ENCODE measurements at places on chromosomes 12 and 14.

DNA sequence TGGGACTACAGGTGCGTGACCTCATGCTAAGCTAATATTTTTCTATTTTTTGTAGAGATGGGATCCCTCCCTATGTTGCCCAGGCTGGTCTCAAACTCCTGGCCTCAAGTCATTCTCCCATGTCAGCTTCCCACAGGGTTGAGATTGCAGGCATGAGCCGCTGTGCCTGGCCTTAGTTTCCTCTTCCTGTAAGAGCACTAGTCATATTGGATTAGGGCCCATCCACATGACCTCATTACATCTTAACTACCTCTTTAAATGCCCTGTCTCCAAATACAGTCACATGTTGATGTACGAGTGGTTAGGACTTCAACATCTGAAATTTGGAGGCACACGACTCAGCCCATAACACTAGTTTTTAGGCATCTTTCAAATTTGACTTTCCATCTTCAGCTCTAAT is 72.2 kb upstream of the RASSF3 start:
- no peak for DNase-seq

- no peak for DNase-seq
These were observed 18.0 kb upstream of the CTDSP2 start for GRCh38 chr12:57864442-57865083.

DNA sequence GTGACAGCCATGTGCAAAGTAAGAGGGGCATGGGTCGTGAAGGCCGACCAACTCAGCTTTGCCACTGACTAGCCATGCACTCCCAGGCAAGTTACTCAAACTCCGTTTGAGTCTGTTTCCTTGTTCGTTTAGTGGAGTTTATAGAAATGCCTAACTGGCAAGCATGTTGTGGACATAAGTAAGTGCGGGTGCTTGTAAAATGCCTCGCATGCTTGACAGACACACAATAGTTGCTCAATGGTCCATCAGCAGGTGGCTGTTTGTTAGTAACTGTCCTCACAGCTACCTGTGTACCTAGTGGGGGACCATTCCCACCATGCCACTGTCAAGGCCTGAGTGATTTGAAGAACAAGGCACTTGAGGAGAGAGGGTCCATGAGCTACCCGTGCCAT is 338.3 kb downstream of the DPF3 start:
- no peak for DNase-seq

GRCh38 chr14:99875421-99875820 is 82.2 kb downstream of the EML1 start:
- no peak for DNase-seq

DNA sequence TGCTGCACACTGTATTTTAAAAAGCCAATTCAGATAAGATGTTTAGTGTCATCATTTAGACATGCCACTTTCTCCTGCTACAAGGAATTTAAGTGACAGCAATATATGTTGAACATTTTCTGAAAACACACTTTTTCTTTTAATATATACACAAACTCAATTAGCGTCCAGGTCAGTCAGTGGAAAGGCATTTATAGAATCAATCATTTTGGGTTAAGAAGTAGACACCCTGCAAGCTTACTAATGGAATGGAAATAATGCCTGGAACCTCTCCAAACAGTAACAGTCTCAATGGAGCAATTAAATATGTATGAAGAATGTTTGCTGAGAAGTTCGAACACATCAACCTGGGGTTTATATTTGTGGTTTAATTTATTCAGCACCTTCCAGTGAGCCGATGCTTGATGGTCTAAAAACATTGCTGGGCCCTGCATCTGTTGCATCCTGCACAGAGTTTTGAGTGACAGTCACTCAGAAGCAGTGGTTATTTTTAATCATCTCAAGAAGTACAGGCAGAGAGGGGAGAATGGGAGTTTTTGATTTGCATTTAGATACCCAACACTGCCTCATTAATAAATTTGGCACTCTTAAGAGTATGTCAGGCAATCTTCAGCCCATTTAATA is 410.7 kb downstream of the TMEM117 start:
- no peak for DNase-seq

DNA sequence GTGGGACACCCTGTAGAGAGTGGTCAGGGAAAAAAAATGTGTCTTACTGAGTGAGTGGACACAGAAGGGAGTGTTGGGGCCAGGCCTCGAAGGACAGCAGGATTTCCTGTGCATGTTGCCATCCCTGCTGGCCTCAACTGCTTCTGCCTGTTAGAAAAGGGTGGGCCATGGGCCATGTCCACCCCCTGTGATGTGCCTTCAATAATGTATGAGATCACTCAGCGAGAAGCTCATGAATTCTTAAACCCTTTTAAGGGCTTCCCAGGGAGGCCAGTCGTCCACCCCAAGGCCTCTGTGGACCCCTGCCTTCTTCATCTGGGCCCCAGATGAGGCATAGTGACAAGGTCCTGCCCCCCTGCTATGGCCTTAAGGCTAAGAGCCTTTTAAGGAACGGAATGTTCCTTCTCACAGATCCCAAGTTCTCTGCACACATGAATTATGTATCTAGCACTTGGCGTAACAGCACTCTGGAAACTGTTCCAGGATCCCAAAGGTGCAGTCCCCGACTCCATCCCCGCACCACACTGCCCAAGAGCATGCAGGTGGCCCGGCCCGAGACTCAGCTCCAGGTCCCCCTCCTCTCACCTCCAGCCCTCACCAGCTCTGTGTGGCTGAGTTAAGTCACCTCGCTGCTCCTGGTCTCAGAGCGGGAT is 8.9 kb upstream of the C14orf132 start:
- DNase-seq = no peak

DNA sequence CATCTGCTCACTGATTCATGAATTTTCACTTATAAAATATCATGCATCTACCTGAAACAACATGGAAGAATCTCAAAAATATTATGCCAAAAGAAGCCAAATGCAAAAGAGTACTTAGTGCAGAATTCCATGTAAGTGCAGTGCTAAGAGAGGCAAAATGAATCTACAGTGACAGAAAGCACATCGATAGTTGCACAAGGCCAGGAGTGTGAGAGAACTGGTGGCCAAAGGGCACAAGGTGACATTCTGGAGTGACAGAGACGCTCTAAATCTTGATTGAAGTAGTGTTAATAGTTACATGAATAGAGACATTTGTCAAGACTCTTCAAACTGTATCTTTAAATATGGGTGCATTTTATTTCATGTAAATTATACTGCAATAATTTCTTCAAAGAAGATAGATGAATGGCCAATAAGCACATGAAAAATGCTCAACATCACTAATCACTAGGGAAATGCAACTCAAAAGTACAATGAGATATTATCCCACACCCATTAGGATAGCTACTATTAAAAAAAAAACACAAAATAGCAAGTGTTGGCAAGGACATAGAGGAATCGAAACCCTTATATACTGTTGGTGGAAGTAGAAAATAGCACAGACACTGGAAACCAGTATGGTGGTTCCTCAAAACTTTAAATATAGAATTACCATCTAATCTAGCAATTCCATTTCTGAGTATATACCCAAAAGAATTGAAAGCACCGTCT is 71.7 kb upstream of the KICS2 start:
- no peak for DNase-seq

- no peak for DNase-seq
These were observed 820.5 kb upstream of the SEL1L start for GRCh38 chr14:82354126-82354525.

GRCh38 chr12:68414988-68415387 is 82.8 kb upstream of the MDM1 start:
- DNase-seq = peak; percentile 5

DNA sequence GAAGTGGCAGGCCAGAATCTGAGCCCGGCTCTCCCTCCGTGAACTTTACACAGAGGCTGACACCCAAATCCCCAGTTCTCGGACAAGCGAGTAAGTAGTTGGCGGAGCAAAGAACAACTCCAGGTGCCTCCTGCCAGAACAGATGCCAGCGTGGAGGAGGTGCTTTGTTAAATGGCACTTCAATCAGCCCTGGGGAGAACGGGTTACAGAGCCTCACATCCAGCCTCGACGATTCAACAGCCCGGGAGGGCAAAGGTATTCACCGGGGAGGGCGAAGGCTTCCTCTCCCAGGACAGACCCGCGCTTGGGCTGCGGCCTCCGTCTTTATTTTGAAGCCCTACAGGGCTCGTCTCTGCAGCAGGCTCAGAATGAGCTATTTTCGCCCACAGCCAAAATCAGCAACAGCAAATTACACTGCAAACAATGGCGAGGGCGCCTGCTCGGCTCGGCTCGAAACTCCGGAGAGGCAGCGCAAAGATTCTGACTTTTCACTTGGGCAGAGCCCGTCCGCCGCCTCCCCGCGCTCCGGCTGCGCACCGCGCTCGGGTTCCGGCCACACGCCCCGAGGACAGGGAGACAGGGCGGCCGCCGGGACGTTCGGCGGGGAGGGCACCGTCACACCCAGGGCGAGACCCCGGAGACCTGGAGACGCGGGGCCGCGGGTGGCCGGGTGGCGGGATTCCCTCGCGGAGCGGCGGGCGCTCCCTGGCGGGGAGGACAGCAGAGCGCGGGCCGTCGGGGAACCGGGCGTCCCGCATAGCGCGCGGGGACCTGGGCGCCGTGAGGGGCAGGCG is 811 bp downstream of the TMCC3 start:
- DNase-seq = no peak

DNA sequence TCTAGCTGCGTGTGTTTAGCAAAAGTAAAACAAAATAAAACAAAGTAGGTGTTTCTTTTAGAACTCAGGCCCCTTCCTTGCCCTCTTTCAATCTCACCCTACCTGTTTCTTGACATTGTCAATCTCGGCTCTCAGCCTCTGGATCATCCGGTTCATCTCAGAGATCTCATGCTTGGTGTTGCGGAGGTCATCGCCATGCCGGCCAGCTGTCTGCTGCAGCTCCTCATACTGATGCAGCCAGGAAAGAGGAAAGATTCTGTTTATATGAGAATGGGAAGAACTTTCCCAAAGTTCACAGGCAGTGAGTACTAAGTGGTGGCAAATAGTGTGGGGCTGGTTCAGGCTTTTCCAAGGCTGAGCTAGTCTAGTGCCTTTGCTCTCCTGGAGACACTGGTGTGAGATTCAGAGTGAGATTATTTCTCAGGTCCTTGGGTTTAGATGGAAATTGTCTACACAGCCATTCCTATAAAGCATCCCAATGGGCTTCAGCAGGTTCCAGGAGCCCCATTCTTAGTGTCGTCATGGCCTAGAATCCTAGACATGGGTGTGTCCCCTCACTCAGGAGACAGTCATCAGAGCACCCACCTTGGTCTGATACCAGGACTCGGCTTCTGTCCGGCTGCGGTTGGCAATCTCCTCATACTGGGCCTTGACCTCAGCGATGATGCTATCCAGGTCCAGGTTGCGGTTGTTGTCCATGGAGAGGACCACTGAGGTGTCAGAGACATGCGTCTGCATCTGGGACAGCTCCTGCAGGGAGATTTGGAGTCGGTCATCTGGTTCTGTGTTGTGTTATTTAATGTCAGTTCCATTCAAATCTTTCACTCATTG is 3.0 kb downstream of the KRT5 start:
- no peak for DNase-seq

DNA sequence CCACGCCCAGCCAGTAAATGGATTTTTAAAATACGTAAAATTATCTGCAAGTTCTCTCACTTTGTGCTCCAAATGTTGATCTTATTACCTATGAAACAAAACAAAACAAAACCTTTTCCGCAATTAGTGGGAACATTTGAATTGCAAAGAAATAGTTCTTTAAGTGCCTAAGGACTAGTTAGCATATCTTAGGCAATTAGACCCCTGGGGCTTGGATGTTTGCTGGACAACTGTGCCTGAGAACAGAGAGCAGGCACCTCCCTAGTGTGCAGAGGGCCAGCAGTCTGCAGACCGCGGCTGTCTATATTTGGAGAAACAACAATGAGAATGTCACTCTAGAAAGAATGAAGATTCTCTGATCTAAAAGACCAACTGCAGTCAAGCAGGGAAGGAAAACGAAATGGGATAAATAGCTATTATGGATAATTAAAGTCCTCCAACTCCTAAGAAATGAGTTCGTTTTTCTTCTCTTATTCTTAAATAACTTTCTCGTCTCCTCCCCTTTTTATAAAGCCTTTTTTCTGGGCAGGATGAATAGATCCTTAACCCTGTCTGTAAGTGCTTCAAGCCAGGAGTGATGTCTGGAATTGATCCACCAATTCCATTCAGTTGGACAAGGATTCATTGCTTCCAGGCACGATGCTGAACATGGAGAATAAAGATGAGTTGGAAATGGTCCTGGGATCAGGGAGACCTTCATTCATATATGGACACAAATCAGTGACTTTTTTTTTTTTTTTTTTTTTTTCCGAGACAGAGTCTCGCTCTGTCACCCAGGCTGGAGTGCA is 16.2 kb downstream of the SLC17A8 start:
- DNase-seq = no peak

- DNase-seq = no peak
These were observed 21.3 kb downstream of the YBX3 start for GRCh38 chr12:10701843-10702242.

- DNase-seq = no peak
These were observed 49.0 kb downstream of the NTF3 start for GRCh38 chr12:5480938-5481303.

GRCh38 chr12:133023566-133023965 is 13.7 kb upstream of the ZNF84 start:
- DNase-seq = no peak

GRCh38 chr12:1517007-1517406 is 77.4 kb downstream of the FBXL14 start:
- peak; percentile 77 for DNase-seq

- no peak for DNase-seq
These were observed 5.0 kb upstream of the SETD1B start for GRCh38 chr12:121798787-121799155.

- DNase-seq = no peak
These were observed 358.7 kb downstream of the RAD51B start for GRCh38 chr14:68178282-68178681.

DNA sequence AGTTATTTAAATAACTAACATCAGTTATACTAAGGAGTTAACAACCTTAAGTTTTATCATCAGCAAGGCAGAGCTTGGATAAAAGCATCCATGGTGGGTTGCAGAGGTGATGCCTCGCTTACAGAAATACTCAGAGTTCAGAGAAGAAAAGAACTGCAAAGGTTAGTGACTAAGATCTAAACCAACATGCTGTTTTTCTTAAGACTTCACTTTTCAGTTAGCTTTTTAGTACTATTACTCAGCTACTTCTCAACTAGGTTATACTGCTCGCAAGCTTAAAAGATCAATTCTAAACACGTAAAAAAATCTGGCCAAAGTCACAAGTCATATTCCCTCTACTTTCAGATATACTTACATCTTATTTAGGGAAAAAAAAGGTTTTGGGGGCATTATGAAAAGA is 2.8 kb downstream of the PPP1CC start:
- no peak for DNase-seq
